ENCODE measurements at places on chromosomes 2 and 18.

GRCh38 chr2:209686448-209686847 is 85.2 kb upstream of the UNC80 start:
- DNase-seq, result no peak

- peak; percentile 52 for DNase-seq
These were observed 53.6 kb upstream of the SLC14A1 start for GRCh38 chr18:45670281-45670962.

- DNase-seq, result no peak
These were observed 140.3 kb downstream of the TCF4 start for GRCh38 chr18:55447672-55448018.

GRCh38 chr2:230868947-230869913 is 4.5 kb downstream of the ITM2C start:
- no peak for DNase-seq

DNA sequence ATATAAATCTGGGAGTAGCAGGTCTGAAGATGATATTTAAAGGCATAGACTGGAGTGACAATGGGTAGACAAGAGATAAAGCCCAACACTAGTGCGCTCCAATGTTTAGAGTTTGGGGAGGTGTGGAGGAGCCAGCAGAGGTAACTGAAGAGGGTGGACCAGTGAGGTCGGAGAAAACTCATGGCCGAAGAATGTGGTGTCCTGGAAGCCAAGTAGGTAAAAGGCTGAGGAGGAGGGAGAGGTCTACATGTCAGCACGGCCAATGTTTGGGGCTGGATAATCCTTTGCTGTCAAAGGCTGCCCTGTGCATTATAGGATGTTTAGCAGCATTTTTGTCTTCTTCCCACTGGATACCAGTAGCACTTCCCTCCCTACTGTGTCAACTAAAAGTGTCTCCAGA is 78.8 kb upstream of the KCNE4 start:
- no peak for DNase-seq

DNA sequence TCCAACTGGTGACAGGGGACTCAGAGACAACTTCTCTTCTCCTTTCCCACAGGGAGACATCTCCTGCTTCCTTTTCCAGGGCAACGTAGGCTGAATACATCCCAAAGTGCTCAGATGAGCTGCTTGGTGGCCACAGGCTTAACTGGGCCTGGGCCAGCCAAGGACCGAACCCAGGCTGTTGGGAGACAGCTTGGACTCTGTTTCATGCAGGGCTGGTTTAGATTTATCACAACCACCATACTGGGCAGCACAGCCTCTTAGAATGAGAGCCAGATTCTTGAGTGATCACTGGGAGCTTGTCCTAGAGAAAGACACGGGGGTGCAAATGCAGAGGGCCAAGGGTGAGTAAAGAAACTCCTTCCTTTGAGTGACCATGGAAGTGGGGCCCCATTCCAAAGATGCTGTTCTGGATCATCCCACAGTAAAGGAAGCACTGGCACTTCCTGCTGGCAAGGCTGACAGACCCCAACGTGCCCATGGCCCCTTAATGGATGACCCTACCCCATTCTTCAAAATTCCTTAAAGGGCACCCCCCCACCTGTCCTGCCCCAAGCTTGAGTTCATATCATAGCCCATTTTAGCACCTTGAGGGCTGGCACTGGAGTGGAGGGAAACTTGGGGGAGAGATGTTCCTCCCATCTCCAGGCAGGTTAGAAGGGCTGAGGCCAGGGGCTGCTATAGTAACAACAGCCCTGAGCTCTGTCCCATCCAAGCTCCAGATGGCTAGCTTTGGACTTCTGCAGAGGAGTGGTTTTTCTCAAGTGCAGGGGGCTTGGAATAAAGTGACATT is 84.1 kb downstream of the CAPN13 start:
- no peak for DNase-seq

DNA sequence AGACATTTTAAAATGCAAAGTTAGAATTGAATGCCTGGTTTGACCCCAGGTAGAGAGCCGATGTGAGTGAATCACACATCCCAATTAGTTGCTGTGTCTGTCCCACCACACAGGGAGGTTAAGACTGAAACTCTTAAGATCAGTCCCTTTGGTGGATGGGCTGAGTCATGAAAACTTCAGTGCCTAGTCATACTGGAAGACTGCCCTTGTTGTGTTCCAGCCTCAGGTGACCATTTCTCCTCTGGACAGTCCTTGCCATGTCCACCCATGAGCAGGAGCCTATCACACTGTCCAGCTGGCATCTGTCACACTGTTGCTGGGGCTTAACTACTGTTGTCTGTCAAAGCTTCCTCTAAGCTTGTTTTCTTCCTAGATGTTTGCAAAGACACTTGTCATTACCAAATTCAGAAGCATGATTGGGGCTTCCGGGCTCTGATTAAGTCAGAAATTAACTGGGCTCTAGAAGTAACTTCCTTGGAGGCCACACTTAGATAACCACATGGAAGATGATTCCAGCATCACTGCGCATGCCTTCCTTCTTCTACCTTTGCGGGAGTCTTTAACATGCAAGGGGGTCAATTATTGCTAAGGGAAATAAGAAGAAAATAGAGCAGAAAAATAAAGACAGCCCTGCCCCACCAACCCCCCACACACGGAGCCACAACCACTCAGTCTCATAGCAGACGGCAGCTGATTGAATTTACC is 21.3 kb downstream of the CYRIA start:
- DNase-seq, result no peak

GRCh38 chr2:12155303-12156051 is 409.0 kb downstream of the LPIN1 start:
- no peak for DNase-seq

GRCh38 chr18:9428301-9428706 is 47.0 kb upstream of the RALBP1 start:
- DNase-seq, result no peak

DNA sequence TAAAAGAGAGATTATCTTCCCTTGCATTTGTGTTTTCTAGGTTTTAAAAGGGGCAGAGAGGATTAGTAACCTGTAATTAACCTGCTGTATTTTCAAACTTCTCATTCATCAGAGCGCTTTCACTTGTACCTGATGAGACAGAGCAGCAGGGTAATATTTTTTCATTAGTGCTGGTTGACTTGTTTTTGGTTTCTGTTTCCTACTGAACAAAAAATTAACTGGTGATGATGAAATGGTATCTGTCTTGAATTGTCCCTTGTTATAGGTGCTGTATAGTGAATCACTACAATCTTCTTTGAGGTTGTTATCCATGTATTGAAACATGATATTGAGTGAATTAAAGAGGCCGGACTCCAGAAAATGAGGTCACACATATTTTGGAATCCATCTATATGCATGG is 37.9 kb downstream of the CDH20 start:
- DNase-seq, result no peak

- no peak for DNase-seq
These were observed 42.3 kb upstream of the DOK6 start for GRCh38 chr18:69358212-69358895.

DNA sequence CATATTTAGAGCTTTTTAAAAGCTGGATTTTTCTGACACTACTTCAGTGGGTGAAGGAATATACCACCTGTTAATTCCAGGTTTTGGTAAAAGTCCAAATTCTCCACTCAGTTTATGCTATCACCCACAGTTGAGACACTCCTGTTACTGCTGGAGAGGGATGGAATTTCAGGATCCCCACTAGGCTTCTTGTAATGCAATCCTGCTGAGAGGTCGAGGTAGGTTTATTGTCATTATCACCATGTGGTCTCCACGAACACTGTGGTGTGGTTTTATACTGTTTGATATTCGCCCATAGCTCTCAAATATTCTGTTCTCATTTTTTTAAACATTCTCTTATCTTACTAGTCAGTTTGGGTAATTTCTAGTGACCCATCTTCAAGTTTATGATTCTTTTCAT is 167.9 kb downstream of the CCDC102B start:
- DNase-seq, result no peak

DNA sequence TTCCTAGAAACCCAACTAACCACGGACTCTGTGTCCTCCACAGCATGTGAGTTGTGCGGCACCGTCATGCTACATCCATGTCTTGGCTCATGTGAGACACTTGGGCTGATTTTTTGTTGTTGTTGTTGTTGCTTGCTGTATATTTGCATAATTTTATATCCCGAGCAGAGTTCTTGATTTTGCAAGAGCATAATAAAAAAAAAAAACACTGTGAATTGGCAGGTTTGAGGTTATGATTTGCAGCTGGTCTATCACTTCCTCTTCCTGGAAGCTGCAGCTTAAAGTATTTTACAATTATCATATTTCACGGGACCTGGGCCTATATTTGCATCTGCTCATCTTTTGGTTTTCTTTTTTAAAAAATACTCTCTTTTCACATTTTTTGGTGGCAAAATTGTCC is 142.3 kb upstream of the NRP2 start:
- DNase-seq, result no peak

DNA sequence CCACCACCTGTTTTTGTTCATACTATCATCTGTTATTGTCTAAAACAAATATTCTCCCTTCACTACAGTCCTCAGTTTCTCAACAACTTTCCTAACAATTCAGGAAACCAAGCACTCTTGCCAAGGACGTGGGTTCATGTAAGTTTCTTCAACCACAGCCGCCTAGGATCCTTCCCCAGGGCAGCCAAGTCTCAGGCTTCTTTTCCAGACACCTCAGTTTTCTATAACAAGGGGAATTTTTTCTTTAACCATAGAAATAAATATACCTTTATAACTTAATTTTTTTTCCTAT is 39.4 kb upstream of the AGPS start:
- DNase-seq, result no peak

DNA sequence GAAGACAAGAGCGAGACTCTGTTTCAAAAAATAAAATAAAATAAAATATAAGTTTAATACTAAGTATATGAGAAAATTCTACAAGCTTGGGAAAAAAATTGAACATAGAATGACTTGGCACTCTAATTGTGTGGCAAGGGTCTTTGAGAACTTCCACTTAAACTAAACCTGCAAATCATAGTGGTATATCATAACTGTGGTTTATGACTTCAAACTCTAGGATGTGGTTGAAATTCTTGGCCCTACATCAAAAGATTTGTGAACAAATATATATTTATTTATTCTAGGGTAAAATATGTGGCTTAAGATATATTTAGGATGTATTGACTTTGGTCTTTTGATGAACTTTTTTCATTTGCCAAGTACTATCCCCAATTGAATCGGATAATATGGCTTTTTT is 3.1 kb upstream of the FAM171B start:
- DNase-seq, result no peak

DNA sequence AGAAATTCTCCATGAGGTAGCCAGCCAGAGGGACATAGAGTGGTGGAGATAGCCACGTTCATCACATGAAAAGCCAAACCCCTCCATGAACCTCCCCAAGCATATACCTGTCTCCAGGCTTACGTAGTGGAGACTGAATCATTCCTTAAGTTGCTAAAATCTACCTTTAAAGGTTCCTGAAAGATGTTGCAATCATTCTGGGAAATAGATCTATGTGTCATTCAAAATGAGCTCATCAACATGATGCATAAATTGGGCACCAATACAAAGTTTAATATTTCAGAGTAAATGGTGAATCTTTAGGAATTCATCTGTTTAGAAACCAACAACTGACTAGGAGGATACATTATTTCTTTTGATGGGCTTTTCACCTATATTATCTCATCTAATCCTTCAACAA is 362.6 kb upstream of the ID2 start:
- DNase-seq, result no peak

DNA sequence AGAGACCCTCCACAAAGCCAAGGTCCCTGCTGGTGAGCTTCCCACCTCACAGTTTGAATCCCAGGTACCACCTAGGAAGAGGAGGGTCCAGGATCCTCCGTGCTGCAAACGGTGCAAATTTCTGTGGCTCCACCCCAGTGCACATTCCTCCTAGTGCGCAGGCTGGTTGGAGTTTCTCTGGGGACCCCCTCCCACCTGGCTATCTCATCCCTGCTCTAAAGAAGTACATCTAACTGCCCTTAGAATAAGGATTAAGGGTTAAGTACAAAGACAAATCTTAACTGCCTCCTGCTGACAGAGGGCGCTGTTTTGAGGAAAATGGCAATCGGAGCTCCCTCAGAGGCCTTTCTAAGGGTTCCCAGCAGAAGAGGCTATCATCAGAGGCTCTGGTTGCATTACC is 109.6 kb upstream of the FSIP2 start:
- peak; percentile 11 for DNase-seq

- no peak for DNase-seq
These were observed 259.6 kb upstream of the UBE2E3 start for GRCh38 chr2:180720829-180721228.

DNA sequence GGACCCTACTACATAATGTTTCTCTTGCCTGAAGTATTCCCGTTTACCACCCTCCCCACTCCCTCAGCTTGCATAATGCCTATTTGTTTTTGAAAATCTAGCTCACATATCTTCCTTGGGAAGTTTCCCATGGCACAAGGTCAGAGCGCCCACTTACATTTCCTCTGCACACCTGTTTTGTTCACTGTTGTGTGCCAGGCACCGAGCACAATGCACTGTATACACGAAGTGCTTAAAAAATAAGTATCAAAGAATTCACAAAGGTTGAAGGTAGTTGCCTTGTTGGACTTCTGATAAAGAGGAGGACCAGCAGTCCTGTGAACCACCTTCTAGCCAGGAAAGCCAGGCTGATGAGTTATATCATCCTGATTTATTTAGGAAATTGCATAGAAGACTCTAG is 16.8 kb upstream of the RHOB start:
- DNase-seq, result no peak

DNA sequence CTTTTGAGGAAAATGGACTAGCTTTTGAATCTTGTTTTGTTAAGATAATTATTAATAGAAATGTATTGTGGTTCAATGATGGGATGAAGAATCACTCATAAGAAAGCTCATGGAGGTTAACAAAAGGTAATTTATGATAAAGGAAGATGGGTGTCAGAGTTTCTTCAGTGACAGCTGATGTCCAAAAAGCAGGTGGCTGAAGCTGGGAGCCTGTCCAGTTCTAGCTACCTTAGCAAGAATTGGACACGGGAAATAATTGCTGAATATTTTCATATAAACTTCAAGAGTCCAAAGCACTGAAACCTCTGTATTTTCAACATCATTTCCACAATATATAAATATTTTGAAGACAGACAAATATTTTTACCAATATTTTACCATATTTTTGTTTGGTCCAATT is 1505.8 kb upstream of the SLC39A10 start:
- DNase-seq, result no peak

DNA sequence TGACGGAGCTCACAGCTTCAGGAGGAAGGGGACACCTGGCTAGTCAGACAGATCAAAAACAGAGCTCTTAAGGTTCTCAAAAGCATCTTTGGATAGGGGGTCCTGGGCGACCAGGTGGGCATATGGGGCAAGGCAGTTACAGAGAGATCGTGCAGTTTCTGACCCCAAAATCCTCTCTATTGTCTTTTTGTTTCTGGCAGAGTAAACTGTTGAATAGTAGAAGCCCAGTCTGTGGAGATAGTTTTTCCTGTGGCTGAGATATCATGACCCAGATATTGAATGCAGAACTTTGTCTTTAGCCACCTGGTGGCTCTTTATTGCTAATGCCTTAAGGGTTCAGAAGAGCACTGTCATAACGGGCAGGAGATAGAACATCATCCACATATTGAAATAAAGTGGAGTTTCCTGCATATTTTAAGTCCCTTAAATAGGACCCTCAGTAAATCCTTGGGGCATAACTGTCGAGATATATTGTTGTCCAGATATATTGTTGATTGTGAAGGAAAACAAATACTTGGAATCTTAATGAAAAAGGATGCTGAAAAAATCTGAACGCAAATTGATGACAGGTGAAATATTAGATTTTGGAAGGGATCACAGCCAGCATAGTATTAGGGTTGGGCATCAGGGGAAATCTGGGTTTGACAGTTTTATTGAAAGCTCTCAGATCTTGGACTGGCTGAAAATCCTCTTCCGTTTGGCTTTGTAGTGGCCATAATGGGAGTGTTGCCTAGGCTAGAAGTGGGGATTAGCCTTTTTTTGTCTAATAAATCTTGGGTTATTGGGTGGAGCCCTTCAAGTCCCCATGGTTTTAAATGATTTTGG is 14.1 kb upstream of the ZDBF2 start:
- DNase-seq, result no peak
